ENCODE measurements at places on chromosomes 1 and 21. TPM values are rescaled to one million over a fixed set of nuclear protein-coding genes. Genes with fewer than 3 reads are reported as not detected.

DNA sequence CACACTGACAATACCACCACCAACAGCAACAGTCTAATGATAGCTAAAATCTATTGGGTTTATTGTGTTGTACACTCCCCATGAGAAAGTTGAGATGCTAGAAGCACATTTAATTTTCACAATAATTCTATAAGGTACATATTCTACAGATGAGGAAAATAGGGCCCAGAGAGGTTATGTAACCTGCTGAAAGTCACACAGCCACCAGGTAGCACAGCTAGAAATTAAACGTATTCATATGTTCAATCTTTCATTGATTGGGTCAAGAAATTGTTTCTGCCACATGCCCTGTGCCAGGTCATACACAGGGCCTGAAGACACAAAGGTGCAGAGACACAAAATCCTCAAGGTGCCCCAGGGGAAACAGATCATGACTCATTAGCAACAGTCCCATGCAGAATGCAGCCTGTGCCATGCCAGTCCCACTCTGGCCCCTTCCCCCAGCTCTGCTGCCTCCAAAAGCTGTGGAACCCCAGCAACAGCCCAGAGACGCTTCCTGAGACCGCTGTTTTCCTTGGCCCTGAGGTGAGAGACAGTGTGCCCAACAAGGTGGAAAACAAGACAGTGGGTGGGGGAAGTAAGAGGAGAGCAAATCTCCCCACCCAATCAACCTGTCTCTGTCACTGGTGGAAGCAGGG lies 32.1 kb downstream of the GJA4 start:
- H3K27me3 ChIP-seq, result no peaks in the 10 kb centered on the region
- DNase-seq, result no peak
- H3K4me3 ChIP-seq, result no peak overlapping the region
- H3K4me1 ChIP-seq, result peaks cover 6% of the 10 kb centered on the region
- H3K36me3 ChIP-seq, result no peaks in the 10 kb centered on the region

The LCE1A gene
- not detected for total RNA-seq

- H3K27ac ChIP-seq, result peak overlapping the region; percentile 59
- no peak overlapping the region for H3K4me3 ChIP-seq
- peak; percentile 20 for DNase-seq
- H3K4me1 ChIP-seq, result peaks cover 53% of the 10 kb centered on the region
- H3K36me3 ChIP-seq, result no peaks in the 10 kb centered on the region
Measured at GRCh38 chr1:39132505-39133339, 71.8 kb upstream of the MACF1 start.

DNA sequence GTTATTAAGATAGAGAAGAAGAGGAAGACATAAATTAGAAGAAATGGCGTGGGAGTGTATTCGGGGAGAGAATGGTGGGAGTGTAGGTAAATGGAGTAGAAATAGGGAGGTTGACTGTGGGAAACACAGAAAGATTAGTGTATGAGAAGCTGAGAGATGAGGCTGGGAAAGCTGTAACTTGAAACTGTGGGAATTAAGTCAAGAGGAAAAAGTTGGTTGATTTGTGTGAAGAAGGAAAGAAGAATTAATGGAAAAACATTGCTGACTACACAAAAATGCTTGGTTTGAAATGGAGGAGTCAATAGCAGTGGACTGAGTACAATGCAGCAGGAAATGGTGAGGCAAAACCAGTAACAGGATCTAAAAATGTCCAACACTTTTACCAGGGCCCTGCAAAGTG lies 448.3 kb downstream of the PTPRC start:
- no peak overlapping the region for H3K4me3 ChIP-seq
- H3K36me3 ChIP-seq, result no peaks in the 10 kb centered on the region
- no peaks in the 10 kb centered on the region for H3K4me1 ChIP-seq
- no peaks in the 10 kb centered on the region for H3K27me3 ChIP-seq

- no peak for DNase-seq
- peaks cover 71% of the 10 kb centered on the region for H3K4me1 ChIP-seq
- no peak overlapping the region for H3K4me3 ChIP-seq
- no peaks in the 10 kb centered on the region for H3K27me3 ChIP-seq
- no peaks in the 10 kb centered on the region for H3K36me3 ChIP-seq
Measured at GRCh38 chr1:39130325-39130724, 74.2 kb upstream of the MACF1 start.

- H3K27me3 ChIP-seq, result no peaks in the 10 kb centered on the region
- H3K27ac ChIP-seq, result no peak overlapping the region
- no peaks in the 10 kb centered on the region for H3K4me1 ChIP-seq
- H3K36me3 ChIP-seq, result no peaks in the 10 kb centered on the region
Measured at GRCh38 chr1:240602189-240602588, 9.8 kb downstream of the GREM2 start.

The MMP23B gene
- total RNA-seq, result not detected

GRCh38 chr21:38787461-38788274 lies 18.1 kb upstream of the ETS2 start:
- H3K4me1 ChIP-seq, result no peaks in the 10 kb centered on the region
- DNase-seq, result no peak
- H3K27ac ChIP-seq, result no peak overlapping the region
- no peak overlapping the region for H3K4me3 ChIP-seq

The KRTAP21-3 gene
- total RNA-seq, result not detected

DNA sequence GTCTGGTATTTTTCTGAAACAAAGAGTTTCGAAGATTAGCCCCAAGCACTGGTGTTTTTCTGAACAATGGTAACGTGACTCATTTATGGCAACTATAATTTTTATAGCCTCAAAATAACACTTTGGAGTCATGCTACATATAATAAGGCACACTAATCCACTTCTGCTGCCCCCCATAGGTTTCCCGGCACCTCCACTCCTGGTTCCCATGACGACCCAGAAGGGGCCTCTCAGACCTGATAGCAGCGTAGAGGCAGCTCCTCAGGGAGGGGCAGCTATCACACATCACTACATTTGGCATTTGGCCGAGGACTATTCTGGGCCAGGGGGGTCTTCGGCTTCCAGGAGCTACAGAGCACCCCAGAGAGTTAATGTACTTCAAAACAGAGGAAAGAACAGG lies 23.3 kb downstream of the CAPN8 start:
- H3K27me3 ChIP-seq, result no peaks in the 10 kb centered on the region
- no peaks in the 10 kb centered on the region for H3K36me3 ChIP-seq
- no peak for DNase-seq
- H3K4me1 ChIP-seq, result no peaks in the 10 kb centered on the region
- H3K27ac ChIP-seq, result no peak overlapping the region

- H3K27ac ChIP-seq, result no peak overlapping the region
- no peaks in the 10 kb centered on the region for H3K36me3 ChIP-seq
- H3K27me3 ChIP-seq, result no peaks in the 10 kb centered on the region
Measured at GRCh38 chr1:110173466-110174105, 23.3 kb downstream of the SLC6A17 start.

DNA sequence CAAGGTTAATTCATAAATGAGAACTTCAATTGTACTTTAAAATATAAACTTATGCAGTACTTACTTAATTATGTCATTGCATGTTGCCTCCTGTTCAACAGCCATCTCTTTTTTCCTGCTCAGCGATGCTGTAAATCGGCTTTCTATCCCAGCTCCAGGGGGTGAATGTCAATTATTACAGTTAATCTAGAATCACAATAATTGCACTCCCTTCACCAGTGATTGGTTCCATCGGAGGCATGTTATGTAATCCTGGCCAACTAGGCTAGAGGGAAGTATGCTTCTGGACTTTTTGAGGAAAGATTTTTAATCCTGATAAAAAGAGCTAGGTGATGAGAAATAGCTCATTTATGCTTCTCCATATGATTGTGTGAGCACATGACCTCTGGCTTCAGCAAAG lies 53.8 kb upstream of the SGIP1 start:
- H3K36me3 ChIP-seq, result no peaks in the 10 kb centered on the region
- no peak for DNase-seq
- no peaks in the 10 kb centered on the region for H3K4me1 ChIP-seq
- no peak overlapping the region for H3K27ac ChIP-seq
- H3K4me3 ChIP-seq, result no peak overlapping the region

The MORC3 gene
- total RNA-seq, result 34.9 TPM

DNA sequence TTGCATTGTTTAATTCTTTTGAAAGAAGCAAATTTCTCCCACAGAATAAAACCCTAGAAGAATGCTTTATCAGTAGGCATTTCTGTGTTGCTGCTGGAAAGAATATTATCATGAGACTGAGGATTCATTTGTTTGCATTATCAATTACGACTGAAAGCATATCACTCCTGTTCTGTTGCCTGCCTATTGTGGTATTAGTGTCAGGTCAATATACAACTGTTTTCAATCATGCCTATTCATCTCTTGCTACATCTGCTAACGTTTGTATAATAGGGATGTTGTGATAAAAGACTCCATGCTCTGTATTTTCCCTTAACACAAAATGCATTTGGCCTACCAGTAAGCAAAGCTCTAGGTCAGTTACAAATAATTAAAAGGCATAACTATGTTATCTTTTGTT lies 221.5 kb downstream of the PTPRC start:
- no peak overlapping the region for H3K27ac ChIP-seq
- no peak overlapping the region for H3K4me3 ChIP-seq
- H3K36me3 ChIP-seq, result no peaks in the 10 kb centered on the region
- H3K4me1 ChIP-seq, result peaks cover 2% of the 10 kb centered on the region
- no peak for DNase-seq

The C1orf53 gene
- total RNA-seq, result 2.1 TPM

DNA sequence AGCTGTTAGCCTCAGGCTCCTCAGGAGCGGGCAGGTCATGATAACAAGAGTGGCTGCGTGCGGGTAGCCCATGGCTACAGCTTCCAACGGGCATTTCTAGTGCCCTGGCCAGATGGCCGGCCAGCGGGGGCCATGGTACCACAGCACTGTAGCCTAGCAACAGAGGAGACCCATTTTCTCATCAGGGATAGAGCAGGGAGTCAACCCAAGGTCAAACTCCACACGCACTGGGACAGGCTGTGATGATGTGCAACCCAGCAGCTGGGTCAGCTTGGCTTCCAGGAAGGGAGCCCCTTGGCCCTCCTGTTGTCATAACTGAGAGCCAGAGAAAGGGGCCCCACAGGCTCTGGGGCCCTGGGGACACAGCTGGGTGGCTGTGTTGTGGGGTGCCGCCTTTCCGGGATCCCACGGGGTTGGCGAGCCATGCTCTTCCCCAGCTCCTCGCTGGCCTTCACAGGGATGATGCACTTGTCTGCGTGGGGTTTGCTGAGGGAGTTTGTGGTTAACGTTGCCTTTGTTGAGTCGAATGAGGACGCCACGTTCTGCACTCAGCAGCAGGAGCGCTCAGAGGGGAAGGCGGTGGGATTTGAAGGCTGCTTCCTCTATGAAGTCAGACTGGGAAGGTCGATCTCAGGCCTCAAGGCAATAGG lies 46.3 kb downstream of the COL18A1 start:
- H3K27ac ChIP-seq, result no peak overlapping the region
- no peak overlapping the region for H3K4me3 ChIP-seq
- H3K27me3 ChIP-seq, result peaks cover 14% of the 10 kb centered on the region
- no peak for DNase-seq
- H3K36me3 ChIP-seq, result no peaks in the 10 kb centered on the region
- H3K4me1 ChIP-seq, result no peaks in the 10 kb centered on the region

- no peak overlapping the region for H3K4me3 ChIP-seq
- H3K36me3 ChIP-seq, result no peaks in the 10 kb centered on the region
- no peaks in the 10 kb centered on the region for H3K27me3 ChIP-seq
- peaks cover 4% of the 10 kb centered on the region for H3K4me1 ChIP-seq
- no peak for DNase-seq
- H3K27ac ChIP-seq, result no peak overlapping the region
Measured at GRCh38 chr1:198923993-198924392, 285.2 kb downstream of the PTPRC start.

GRCh38 chr1:171083222-171083621 lies 7.5 kb upstream of the FMO3 start:
- no peak overlapping the region for H3K27ac ChIP-seq
- no peaks in the 10 kb centered on the region for H3K36me3 ChIP-seq
- H3K27me3 ChIP-seq, result no peaks in the 10 kb centered on the region
- no peak overlapping the region for H3K4me3 ChIP-seq

The FASLG gene
- not detected for total RNA-seq

DNA sequence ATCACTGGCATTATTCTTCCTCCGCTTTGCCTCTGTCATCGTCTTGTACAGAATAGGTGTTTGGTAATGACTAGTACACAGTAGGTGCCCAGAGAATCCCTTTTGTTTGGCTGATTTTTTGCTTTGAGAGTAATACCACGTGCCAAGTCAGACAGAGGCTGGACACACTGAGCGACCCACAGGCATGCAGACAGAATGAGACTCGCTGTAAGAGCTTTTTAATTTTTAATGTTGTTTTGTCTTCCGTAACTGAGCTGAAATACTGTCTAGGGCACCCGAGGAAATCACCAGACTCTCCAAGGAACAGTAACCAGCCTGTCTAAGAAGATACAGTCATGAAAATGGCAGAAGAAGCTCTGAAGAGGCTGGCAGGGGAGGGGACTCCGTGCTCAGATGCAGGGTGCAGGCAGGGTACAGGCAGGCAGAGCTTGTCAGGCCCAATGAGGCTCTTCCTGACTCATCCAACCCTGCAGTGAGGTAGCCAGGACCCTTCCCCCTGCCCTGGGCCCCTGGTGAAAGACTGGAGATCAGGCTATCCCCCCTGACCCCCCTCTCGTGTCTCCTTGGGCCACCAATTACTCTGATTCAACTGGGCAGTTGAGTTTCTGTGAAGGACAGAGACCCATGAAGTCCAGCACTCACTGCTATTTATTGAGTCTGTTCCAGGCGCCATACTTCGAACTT lies 60.1 kb upstream of the ECE1 start:
- H3K4me1 ChIP-seq, result peaks cover 5% of the 10 kb centered on the region
- no peak overlapping the region for H3K27ac ChIP-seq
- H3K36me3 ChIP-seq, result no peaks in the 10 kb centered on the region
- no peak overlapping the region for H3K4me3 ChIP-seq
- no peaks in the 10 kb centered on the region for H3K27me3 ChIP-seq
- no peak for DNase-seq
